ENCODE measurements at places on chromosomes 2 and 18.
A peak's percentile ranks its signal among the peaks of the same experiment; 100 is the strongest.

GRCh38 chr18:47772374-47773248 is 157.8 kb downstream of the SMAD2 start:
- DNase-seq, result peak; percentile 20

GRCh38 chr2:196205881-196206435 is 34.6 kb upstream of the STK17B start:
- no peak for DNase-seq

DNA sequence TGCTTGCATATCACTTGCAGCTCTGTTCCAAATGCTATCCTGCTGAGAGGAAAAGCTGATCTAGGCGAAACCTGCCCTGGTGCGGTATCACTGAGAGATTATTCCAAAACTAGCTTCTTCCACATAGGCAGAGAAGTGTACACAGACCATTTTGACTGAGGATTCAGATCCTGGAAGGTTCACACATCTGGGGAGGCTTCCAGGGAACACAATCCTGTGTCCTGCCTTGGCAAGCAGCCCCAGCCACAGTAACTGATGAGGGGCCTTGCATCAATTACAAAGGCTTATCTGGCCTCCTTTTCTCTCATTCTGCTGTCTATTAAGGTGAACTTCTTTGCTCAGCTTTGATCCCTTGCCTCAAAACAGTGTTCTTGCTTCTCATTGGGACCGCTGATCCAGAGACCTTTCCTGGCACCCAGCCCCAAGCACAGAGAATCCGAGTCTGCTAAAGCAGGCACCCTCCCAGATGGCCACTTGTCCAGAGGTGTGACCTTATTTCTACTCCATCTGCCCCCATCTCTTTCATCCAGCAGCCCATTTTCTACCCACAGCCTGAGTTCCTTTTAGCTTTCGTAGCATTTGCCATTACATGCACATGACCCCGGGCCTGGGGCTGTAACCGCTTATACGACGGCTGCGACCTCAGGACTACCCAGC is 52.3 kb upstream of the ZFP36L2 start:
- no peak for DNase-seq

DNA sequence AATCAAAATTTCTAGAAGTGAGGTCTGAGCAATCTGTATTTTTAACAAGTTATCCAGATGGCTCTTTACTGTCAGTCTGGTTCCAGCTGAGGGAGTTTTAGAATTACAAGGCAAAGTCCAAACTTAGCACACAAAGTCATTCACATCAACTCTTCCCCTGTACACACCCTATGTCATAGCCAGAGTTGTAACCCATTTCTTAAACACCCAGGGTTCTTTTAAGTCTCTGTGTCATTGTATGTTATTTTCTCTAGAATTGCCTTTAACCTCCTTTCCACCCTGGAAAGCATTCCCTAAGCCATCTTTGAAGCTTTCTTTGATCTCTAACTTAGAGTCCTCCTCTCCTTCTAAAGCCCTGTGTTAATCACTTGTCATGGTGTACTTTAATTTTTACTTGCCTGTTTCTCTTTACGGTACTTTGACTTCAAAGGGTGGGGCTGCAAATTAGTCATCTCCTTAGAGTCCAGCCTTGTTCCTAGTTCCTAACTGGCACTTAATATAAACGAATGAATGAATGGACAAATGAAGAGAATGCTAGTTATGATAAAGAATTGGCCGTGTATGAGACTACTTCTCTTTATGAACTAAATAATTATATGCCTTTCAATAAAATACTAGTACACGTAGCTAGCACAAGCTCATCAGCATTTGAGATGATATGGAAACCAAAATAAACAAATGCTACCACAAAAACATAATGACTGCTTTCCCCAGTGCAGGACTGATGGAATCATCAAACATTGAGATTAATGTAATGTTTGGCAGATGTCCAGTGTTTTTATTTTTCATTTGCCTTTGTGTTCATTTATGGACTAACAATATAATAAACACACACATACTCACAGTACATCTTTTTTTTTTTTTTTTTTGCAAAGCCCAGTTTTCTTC is 11.9 kb upstream of the ACTR3 start:
- no peak for DNase-seq

GRCh38 chr2:240013343-240013742 is 11.8 kb downstream of the NDUFA10 start:
- no peak for DNase-seq

GRCh38 chr2:209523867-209524266 is 100.0 kb downstream of the MAP2 start:
- no peak for DNase-seq

- DNase-seq, result no peak
These were observed 9.3 kb downstream of the MEX3C start for GRCh38 chr18:51188024-51188701.

- no peak for DNase-seq
These were observed 8.0 kb downstream of the ZNF396 start for GRCh38 chr18:35369126-35369525.

GRCh38 chr18:28116461-28116860 is 60.5 kb downstream of the CDH2 start:
- DNase-seq, result no peak

DNA sequence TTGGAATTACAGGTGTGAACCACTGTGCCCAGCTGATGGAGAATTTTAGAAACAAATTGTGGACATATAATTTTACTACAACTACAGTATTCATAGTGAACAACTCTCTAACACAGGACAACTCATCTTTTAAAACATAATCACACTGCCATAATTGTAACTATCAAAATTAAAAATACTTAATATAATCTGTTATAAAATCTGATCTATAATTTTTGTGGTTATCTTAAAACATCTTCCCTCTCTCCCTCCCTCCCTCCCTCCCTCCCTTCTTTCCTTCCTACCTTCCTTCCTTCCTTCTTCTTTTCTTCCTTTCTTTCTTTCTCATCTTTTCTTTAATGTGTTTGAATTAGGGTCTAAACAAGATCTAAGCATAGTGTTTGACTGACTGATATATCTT is 577.7 kb downstream of the CNTNAP5 start:
- DNase-seq, result no peak

- DNase-seq, result no peak
These were observed 293.4 kb upstream of the MEX3C start for GRCh38 chr18:51490860-51491259.

DNA sequence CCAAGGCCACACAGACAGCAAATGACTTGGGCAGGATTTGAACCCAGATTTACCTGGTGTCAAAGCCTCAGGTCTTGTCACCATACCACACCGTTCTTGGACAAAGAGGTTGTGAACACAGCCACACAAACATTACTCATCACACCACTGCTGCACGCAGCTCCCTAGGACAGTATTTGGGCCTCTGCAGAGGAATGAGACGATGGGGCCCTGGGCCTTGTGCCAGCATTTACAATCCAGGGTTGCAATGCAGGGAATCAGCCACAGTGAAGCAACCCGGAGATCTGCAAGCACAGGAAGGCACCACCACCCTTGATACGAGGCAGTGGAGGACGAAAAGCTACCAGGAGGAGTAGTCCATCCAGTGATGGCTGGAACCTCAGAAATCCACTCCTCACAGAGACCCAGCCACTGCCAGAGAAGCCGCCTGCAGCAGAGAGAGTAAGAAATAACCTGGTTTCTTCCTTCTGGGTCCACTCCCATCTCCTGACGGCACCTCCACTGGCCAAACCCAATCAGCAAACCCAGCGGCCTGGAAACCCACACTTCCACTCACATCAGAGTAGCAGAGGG is 3.7 kb upstream of the MTCL1 start:
- DNase-seq, result no peak

GRCh38 chr2:151766437-151767153 is 32.3 kb upstream of the NEB start:
- no peak for DNase-seq

DNA sequence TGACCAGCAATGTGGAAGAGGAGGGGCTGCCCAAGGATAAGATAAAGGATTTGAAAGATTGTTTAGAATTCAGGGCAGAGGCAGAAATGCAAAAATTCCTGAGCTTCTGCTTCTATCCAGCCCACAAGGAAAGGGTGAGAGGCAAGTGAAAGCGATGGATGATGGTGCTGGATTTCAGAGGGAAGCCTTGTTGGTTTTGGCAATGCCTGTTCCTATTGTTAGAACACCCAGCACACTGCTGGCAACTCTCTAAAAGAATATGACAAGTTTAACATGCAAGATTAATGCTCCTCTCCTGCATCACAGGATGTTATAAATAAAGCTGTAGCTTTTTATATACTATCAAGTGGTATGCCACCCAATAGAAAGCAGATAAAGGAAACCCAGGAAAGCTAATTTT is 92.6 kb downstream of the ZNF385B start:
- no peak for DNase-seq

DNA sequence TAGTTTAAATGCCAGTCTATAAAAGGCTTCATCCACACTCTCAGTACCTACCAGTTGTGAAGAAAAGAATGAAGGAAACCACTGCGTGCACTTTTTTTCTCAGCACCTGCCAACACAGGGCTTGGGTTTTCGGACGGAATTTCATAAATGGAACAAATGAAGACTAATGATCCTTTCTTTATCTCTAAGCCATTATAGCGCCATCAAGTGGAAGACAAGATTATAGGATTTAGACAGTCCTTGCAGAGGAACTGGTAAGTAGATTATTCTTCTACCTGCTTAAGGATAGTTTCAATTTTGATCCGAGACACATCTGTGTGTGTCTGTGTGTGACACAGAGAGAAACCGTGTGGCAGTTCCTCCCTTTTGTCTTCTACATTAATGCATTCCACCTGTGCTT is 245.6 kb downstream of the NRXN1 start:
- DNase-seq, result no peak

DNA sequence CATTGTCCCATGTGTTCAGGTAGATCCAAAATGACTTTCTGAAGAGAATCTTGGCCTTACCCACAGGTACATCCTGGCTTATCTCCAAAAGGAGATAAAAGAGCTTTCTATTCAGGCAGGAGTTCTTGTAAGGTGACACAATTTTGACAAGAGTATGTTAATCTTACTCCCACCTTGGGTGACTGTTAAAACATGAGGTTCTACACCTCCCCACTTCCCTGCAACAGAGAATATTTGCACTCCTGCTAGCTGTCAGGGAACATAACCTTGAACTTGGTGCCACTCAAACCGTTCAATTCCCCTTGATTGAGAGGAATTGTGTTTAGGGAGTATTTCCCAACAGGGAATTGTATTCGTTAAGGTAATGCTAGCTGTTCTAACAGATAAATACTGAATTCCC is 372.5 kb upstream of the KLHL29 start:
- no peak for DNase-seq

GRCh38 chr2:28276076-28276618 is 116.5 kb upstream of the FOSL2 start:
- DNase-seq, result no peak

DNA sequence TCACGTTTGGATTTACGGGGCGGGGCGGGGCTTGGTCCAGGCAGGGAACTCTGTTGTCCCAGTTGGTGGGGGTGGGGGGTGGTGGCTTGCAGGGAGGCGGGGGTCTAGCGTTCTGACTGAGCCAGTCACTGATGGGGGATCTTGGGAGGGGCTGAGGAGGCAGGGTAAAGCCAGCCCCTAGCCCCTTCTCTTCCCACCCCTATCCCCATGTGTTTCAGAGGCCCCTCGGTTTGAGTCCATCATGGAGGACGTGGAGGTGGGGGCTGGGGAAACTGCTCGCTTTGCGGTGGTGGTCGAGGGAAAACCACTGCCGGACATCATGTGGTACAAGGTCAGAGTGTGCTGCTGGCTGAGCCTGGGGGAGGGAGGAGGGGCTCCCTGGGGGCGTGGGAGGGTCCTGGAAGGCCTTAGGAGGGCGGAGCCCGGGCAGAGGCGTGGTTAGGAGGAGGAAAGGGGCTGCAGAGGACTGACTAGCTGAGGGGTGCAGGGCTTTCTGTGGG is 22.0 kb upstream of the GMPPA start:
- no peak for DNase-seq

GRCh38 chr2:163528640-163529217 is 207.1 kb downstream of the FIGN start:
- DNase-seq, result no peak

- no peak for DNase-seq
These were observed 21.2 kb downstream of the TRIB2 start for GRCh38 chr2:12737738-12738485.

GRCh38 chr18:36275561-36275960 is 22.0 kb upstream of the FHOD3 start:
- no peak for DNase-seq

DNA sequence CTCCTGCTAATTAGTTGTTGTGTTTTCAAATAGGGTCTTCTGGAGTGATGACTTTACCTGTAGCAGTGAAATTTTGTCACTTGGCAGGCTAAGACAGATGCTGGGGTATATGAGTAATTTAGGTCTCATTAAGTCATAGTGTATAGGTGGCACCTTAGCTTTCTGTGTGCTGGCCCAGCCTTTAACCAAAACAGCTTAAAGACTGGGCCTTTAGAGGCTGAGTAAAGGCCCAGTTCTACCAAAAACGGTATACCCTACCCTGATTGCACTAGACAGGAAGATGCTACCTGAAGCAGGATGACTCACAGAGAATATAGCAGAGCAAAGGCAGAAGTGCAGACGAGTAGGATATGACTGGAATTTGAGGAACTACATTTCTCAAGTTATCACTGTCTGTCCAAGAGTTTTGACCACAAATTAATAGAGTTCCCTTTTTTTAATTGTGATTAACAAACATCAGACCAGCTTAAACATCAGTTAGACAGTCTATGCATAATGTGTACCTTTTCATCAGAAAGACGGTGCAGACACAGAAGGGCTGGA is 337.9 kb upstream of the SALL3 start:
- DNase-seq, result no peak

GRCh38 chr2:207225773-207226172 is 60.0 kb upstream of the KLF7 start:
- DNase-seq, result no peak

DNA sequence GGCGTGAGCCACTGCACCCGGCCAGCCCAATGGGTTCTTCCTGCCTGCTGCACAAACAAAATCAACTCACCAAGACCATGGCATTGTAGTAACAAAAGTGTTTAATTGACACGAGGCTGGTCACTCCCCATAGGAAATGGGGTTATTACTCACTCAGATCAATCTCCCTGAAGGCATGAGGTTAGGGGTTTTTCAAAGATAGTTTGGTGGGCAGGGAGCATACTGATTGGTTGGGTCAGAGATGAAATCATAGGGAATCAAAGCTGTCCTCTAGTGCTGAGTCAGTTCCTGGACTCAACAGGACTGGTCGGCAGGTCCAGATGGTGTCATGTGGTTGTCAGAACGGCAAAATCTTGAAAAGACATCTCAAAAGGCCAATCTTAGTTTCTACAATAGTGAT is 122.1 kb downstream of the TMEM17 start:
- DNase-seq, result no peak

GRCh38 chr18:74063023-74063422 is 84.6 kb downstream of the FBXO15 start:
- no peak for DNase-seq

- DNase-seq, result no peak
These were observed 2.8 kb upstream of the TMEM163 start for GRCh38 chr2:134721596-134721995.

- DNase-seq, result peak; percentile 24
These were observed 24.6 kb downstream of the KIF1A start for GRCh38 chr2:240795454-240795853.

DNA sequence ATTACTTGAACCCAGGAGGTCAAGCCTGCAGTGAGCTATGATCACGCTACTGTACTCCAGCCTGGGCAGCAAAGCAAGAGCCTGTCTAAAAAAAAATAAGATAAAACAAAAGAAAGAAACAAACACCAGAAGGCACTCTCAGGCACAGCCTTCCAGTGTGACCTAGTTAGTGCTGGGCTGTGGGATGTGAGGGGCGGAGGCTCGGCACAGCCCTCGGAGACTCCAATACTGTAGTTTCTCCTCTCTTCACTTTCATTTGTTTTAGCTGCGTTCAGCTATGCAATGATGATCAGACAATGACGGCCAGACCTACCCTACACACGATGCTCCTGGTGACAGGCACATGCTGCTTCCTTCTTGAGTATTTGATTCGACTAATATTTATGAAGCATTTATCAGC is 127.7 kb downstream of the SOCS6 start:
- no peak for DNase-seq

Data from CD8-positive, alpha-beta memory T cell (primary cell).